ENCODE measurements at places on chromosomes 7 and 10.

DNA sequence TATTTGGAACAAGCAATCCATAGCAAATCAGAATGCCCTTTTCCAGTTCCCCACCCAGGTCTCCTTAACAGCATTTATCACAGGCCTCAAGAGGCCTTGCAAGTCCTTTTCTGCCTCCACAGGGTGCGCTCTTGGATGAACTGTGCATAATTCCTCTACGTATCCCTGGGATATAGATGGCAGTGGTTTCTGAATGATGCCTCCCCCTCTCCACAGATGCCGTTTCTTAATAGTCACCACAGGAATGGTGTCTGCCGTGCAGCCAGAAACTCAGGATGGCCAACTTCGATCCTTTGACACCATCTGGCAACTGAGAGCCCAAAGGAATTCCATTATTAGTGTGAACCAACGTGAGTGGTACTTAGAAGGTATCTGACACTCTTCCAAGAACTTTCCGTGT, 43.1 kb downstream of the JAZF1 start:
- DNase-seq, result no peak

DNA sequence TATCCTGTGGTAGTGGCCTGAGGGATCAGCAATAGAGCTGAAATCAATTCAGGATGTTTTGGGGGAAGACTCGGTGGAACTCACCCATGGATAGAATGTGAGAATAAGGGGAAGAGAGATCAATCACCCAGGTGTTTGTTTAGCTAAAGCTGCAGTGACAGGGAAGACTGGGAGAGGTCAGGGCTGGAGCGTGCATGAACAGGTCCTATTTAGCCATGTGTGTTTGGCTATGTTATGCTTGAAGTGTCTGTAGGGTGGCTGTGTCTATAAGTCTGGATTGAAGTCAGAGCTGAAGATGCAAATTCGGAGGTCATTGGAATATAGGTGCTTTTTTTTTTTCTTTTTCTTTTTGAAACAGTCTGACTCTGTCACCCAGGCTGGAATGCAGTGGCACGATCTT, 4.6 kb downstream of the ATP6V1F start:
- no peak for DNase-seq

DNA sequence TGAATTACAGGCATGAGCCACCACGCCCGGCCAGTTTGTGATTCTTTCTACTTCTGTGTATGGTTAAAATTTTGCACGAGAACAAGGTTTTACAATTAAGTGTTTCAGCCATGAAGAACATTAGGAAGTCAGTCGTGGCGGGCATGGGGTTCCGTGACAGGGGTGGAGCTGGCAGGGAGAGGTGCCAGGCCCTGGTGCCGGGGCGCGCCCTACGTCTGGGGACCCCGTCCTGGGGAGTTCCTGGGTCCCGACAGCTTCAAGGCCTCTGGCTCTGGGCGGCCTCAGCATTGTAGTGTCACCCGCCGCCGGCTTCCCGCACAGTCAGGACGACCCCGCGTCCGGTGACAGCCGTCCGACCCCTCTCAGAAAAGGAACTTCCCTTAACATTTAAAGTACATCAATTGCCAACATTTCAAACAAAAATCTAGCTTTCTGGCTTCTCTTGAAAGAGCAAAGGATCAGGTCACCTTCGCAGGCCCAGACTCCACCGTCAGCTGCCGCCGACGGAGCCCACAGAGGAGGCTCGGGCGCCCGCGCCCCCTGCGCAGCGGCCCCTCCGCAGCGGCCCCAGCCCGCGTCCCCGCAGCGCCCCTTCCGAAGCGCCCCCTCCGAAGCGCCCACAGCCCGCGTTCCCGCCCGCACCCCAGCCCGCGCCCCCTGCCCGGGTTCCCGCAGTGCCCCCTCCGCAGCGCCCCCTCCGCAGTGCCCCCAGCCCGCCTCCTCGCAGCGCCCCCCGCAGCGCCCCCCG, 23.2 kb upstream of the MKI67 start:
- no peak for DNase-seq

GRCh38 chr10:117928281-117928680, 118.5 kb downstream of the RAB11FIP2 start:
- DNase-seq, result no peak

- DNase-seq, result no peak
Observed at GRCh38 chr7:131508754-131509486, 47.5 kb downstream of the PODXL start.
